Stimulated activated CD8-positive, alpha-beta memory T cell treated with anti-CD3 and anti-CD28 coated beads, Interleukin-15, amount 100 ng/mL, for 48 hours (primary cell): ENCODE measurements at places on chromosomes 5 and 9.

DNA sequence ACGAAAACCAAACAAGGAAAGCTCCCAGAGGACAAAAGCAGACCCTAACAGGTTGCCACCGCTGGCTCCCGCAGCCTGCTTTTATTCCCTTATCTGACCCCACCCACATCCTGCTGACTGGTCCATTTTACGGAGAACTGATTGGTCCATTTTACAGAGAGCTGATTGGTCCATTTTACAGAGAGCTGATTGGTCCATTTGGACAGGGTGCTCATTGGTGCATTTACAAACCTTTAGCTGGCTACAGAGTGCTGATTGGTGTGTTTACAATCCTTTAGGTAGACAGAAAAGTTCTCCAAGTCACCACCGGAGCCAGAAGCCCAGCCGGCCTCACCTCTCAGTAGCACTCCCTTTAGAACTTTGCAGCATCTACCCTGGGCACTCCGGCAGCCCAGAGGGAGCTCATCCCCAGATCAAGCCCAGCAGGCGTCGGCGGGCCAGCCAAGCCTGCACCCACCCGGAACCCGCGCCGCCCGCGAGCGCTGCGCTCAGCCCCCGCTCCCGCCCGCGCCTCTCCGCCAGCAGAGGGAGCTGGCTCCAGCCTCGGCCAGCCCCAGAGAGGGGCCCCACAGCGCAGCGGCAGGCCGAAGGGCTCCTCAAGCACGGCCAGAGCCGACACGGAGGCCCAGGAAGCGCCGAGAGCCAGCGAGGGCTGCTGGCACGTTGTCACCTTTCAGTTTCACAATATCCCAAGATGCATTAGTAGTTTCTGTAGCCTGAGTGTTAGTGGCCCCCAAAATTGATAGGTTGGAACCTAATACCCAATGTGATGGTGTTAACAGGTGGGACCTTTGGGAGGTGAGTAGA, 35.3 kb upstream of the CLPTM1L start:
- peak; percentile 35 for DNase-seq

- no peak for DNase-seq
Measured at GRCh38 chr5:112434641-112435040, 15.6 kb upstream of the EPB41L4A start.

- DNase-seq = no peak
Measured at GRCh38 chr5:111999286-111999685, 242.3 kb upstream of the NREP start.

DNA sequence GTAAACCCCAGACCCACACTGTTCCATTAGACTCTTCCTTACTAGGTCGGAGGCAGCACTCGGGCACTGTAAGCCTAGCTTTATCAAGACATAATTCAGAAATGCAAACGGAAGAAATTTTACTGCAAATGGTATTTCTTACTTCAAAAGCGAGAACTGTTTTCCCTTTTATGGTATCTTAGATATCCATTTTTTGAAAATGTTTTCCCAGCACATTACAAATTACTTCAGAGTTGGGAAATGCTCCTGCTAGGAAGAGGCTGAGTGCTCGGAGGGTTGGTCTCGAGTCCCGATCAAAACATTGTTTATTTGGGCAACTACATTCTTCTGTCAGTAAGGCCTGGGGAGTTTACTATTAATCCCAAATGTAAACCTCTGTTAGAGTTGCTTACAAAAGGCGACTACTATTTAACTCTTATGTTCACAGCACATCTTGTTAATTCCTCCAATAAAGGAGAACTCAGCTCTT, 332.9 kb downstream of the CWC27 start:
- DNase-seq = no peak

DNA sequence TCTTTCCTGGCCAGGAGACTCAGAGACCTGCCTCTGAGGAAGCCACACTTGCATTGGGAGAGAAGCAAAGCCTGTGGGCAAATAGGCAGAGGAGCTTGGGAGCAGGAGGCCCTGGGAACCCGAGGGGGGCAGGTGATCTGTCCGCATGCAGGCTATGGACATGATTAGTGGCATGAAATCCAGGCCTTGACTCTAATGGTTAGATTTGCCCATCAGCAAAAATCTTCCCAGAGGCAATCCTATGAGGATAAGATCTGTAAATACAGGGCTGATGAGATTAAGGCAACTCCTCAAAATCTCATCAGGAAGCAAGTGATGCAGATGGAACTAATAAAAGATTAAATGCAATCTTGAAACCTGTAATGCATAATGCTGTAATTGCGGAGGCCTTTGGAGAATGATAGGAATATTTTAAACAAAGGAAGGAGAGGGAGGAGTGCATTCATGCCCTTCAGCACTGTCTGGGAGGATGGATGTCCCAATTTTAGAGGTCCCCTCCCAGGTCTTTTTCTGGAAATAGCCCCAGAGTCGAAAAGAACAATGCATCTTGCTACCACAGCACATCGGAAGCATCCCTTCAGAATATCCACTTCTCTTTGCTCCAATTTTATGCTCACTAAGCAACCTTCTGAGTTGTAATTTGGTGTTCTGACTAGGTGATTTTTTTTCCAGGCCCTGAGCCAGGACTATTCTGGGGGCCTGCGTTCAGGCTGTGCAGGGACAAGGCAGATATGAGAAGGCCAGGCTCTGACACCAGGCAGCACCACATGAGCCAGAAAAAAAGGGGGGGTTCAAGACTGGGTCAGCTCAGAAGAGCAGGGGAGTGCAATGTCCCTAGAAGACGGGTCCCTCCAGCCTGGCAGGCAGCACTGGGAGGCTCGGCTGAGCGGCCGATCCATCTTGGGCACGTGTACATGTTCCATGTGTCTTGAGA, 66.5 kb downstream of the MED10 start:
- DNase-seq = no peak

DNA sequence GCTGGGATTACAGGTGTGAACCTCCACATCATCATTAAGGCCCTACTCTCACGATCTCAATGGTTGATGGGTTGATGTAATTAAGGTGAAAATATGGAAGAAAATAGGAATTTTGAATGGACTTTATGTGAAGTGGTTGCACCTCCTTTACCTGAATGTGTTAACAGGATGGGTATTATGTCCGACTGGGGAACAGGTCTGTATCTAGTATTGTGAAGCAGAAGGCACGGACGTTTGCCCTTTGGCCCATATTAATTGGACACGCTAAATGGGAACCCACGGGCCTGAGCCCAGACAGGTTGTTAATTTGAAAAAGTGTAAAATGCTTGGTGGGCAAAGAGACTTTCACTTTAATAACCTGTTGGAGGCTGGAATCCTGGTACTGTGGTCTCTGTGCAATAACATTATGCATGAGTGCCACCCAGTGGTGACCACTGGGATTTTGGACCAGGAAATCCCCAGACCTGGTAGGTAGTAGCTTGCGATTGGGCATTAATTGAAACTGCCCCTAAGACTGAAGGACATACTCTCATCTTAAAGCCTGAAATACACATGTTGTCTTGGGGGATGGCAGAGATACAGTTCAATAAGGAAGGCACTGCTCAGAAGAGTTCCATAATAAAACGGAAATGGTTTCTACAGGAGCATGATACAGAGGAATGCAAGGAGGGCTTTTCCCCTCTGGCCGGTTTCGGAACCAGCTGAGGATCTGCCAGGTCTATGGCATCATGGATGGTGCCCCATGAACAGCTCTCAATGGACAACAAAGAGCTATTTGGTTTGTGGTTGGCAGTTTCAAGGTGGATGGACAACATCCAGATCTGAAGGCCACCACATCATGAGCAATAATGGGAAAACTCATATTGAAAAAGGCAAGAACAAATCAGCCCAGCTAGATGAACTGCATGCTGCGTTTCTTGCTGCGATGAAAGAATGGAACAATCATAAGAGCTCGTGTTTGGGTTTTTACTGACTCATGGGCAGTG, 26.2 kb upstream of the BICD2 start:
- peak; percentile 44 for DNase-seq

- no peak for DNase-seq
Measured at GRCh38 chr9:99056886-99057664, 47.8 kb upstream of the TGFBR1 start.

DNA sequence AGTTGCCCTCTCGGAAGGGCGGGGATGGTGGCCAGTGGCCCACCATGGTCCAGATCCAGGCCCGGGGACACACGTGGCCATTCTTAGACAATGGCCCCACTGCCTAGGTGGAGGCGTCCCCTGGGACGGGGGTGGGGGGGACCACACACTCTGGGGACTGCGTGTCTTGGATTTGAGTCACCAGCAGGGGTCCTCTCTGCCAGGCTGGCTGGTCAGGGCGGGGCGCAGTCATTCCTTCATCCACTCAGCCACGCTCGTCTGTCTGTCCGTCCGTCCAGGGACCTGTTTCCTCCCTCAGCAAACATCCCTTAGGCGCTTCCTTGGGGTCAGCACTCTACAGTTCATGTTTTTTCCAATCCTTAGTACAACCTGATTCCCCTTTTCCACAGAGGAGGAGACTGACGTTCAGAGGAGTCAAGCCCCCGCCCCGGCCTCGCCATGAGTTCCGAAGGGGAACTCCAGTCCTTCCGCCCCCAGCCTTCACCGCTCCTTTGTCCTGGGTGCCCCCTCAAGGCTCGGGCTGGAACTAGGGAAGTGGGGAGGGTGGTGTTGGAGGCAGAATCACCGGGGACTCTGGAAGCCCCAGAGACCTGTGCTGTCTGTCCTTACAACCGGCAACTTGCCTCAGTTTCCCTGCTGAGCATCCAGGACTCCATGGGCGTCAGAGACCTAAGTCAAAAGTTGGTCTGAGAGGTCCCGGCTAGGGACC, 276.6 kb upstream of the MVB12B start:
- no peak for DNase-seq

- no peak for DNase-seq
Measured at GRCh38 chr5:72177538-72177937, 70.3 kb downstream of the MAP1B start.

GRCh38 chr9:93893194-93893593, 62.0 kb downstream of the BARX1 start:
- DNase-seq = no peak

DNA sequence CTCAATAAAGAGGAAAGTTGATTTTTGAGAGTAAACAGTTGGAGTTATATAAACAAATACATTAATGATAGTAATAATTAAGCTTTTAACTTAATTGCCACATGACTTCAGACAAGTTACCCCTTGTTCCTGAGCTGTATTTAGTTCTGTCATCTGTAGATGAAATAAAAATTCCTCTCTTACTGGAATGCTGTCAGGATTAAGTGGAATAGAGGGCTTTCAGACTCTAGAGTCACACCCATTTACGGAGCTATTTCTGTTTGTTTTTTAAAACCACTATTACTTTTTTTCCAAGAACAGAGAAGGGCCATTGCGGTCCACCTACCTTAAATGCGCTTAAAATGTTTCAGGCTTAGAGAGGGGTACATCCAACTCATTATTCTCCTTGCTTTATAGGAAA, 170.6 kb downstream of the CHSY3 start:
- no peak for DNase-seq

DNA sequence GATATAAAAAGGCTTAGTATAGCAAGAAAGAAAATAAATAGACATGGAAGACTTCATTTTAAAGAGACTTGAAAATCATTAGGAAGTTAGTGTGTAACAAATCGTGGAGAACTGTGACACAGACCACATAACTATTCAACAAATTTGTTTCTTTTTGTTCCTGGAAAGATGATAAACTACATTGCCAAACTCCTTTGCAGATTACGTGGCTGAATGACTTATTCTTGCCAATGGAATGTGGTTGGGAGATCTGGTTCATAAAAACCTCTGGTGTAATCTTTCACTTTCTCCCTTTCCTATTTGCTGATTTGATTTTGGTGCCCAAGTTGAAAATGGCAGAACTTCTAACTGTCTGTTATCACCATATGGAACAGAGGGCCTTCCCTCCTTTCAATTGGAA, 328.9 kb upstream of the MEF2C start:
- no peak for DNase-seq

DNA sequence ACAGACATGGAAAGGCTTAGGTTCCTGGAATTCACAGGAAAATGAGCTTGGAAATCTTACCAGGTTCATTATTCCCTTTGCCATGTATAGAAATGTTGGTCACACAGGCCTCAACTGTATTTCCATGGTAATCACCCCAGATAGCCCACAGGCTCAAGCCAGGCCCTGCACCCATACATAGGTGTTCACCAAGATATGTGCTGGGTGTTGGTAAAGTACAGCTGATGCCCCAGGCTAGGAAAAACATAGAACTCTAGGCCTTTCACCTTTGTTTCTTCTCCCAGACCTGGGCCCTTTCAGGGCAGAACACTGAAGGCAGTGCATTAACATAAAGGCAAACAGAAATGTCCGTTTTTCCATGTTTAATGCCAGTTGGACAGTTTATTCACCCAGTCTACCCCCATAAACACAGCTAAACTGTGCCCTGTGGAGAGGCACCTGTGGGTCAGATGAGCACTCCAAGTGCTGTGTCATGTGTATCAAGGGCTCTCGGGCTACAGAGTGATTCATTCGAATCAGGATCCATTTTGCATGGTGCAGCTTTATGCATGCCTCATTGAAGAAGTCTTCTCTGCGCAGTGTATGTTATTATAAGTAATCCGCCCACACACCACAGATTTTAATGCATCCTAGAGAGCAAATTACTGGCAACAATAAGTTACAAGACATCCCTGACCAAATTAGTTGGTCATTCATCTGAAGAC, 93.4 kb upstream of the SLC30A5 start:
- no peak for DNase-seq

DNA sequence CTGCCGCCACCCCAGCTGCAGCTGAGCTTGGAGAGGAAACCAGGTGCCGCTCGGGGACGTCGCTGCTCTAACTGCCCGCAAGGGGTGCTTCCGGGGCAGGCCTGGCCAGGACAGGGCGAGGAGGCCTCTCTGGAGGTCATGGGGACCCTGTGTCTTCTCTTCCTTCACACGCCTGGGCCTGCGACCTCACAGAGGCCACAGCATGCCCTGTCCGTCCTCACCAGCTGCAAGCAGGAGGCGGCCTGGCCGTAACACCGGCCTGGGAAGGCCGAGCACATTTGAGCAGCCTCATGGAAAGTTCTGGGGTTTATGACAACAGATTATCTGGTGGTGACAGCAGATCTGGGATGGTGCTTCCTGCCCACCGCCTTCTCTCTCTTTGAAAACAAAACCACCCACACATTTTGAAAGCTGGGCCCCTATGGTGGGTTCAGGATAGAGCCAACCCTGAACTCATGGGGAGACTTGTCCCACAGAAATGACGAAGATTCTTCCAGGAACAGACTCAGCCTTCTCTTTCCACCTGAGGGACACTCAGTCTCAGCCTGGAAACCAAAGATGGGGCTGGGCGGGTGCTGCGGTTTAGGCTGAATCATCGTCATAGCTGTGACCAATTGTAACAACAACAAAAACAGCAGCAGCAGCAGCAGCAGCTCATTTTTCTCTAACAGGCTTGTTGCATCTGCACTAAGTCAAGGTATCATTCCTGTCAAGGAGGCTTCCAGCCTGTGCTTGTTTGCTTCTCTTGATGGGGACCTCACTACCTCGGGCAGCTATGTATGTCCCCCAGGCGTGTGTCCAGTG, 99.6 kb upstream of the RAPGEF1 start:
- DNase-seq = peak; percentile 35

DNA sequence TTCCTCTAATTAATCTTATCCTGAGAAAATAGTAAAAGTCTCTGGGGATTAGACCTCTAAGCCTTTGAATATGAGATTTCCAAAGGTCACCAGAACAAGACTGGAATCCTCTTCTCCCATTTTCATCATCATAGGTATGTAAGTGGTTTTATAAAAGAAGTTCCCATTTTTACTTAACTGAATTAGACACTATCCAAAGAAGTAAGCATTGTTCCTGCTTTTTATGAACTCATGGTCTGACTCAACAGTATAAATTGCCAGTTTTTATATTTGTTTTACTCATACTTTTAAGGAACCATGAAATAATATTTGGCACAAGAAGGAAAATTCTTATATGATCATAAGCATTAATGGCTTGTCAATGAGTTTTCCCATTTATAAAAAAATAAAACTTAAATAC, 167.1 kb upstream of the ADRA1B start:
- no peak for DNase-seq
